Hematopoietic multipotent progenitor cell (in vitro differentiated cells): ENCODE measurements at places on chromosomes 2 and 18. TPM values are rescaled to one million over a fixed set of nuclear protein-coding genes. Genes with fewer than 3 reads are reported as not detected.

Gene EMILIN2
- 24.0 TPM for total RNA-seq

Gene FSHR
- total RNA-seq, result under 0.01 TPM

Gene HTRA2
- 108 TPM for total RNA-seq

Gene SLC5A7
- total RNA-seq, result not detected

Gene DES
- not detected for total RNA-seq

Gene HOXD1
- not detected for total RNA-seq

Gene PIK3C3
- 14.8 TPM for total RNA-seq

Gene CYP27C1
- total RNA-seq, result not detected

Gene CFAP221
- not detected for total RNA-seq

Gene NGEF
- not detected for total RNA-seq

Gene SYT4
- total RNA-seq, result under 0.01 TPM

Gene NT5DC4
- not detected for total RNA-seq

Gene ATOH8
- under 0.01 TPM for total RNA-seq

Gene POU3F3
- total RNA-seq, result not detected

DNA sequence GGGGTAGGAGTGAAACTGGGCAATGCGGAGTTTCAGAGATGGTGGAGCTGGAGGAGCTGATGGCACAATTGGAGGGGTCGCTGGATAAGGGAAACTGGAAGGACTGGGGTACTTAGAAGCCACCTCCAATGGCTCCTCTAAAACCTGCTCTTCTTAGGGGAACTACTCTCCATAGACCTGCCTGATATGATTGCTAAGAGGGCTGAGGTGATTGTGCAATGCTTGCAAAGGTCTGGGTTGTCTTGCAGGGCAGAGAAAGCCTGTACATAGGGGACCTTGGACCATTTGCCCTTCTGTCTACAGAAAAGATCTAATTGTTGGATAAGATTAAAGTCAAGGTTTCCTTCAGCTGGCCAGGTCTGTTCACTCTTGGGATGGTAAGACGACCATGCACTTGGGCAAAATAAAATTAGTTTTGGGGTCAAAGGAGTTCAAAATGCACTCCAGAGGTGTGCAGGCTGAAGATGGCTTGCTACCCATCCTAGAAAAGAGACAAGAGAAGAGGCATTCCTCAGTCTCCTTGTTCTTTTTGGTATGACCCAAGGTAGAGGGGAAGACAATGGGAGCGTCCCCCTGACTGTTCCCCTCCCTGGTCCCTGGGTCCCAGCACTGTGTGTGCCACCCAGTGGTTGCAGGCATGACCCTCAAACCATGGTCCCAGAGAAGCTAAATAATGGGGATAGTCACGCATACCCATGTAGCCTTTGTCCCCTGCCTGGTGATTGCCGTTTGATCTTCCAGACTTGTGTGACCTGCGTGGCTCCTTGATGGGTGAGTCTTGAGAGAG lies 41.1 kb downstream of the STK17B start:
- DNase-seq, result no peak

- DNase-seq, result no peak
These were observed 18.8 kb upstream of the ALPI start for GRCh38 chr2:232437195-232437571.

GRCh38 chr2:235740821-235741220 lies 247.0 kb downstream of the AGAP1 start:
- DNase-seq, result no peak

DNA sequence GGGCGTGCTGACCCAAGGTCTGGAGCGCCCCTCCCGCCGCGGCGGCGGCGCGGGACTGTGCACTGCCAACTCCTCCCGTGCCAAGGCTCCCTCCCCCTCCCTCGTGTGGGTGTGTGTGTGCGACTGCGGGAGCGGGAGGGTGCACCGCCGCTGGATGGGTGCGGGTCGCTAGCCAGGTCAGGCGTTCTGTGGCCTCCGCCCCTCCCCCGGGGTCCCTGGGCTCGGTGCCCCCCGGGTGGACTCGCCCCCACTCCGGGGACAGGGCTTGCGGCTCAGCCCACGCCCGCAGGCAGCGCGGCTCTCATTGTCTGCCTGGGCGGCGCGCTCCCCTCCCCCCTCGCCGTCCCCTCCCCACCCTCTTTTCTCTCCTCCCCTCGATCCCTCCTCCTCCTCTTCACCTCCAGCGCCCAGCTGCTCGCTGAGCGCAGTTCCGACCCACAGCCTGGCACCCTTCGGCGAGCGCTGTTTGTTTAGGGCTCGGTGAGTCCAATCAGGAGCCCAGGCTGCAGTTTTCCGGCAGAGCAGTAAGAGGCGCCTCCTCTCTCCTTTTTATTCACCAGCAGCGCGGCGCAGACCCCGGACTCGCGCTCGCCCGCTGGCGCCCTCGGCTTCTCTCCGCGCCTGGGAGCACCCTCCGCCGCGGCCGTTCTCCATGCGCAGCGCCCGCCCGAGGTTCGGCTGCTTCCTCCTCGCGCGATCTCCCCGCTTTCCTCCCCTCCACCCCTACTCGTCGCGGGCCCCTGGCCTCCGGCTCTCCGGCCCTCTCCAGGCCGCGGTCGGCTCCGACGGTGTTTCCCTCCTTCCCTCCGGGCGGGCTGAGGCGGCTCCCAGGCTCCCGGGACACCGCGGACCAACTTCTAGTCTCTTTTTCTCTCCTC lies at the start of gene GATA6:
Gene GATA6 (plus strand): TSS at position 579 of the 878 bp plus-strand sequence. CDS start 1,556 bp downstream, outside the sequence.
- peak; percentile 63 for DNase-seq

- DNase-seq, result no peak
These were observed 4.7 kb upstream of the OSBPL1A start for GRCh38 chr18:24402209-24402785.

- DNase-seq, result peak; percentile 78
These were observed 21.4 kb downstream of the KIF3C start for GRCh38 chr2:25960920-25961319.

- no peak for DNase-seq
These were observed 41.9 kb downstream of the SCN9A start for GRCh38 chr2:166333801-166334200.

DNA sequence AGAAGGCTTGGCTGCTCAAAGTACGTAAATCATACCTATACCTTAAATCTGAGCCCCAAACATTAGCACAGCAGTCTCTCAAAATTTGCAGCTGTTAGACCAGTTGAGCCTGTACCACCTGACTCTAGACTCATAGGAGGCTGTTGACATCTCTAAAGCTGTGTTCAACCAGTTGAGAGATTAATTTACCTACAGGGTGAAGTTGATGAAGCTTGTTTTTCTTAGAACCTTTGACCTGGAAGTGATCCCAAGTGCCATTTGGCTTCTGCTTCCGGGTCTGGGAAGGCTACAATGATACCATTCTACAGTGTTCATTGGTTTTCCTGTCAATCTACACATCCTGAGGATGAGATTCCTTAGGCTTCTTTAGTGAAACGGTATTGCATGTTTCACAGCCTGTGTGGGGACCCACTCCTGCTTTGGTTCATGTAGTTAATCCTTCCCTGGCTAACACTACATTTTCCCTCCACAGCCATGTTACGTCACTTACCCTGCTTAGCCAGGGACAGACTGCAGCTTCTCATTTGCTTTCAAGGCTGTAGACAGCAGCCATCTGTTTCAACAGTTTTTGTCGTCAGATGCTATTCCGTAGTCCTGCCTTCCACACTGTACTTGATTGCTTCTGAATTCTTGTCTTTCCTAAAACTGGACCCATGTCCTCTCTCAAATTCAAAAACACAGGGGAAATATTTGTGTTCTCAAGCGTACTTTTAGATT lies 4.7 kb upstream of the IL1RL2 start:
- DNase-seq, result no peak

GRCh38 chr2:69271831-69272257 lies 115.2 kb downstream of the GFPT1 start:
- no peak for DNase-seq

- no peak for DNase-seq
These were observed 70.5 kb downstream of the FMNL2 start for GRCh38 chr2:152405206-152406118.

DNA sequence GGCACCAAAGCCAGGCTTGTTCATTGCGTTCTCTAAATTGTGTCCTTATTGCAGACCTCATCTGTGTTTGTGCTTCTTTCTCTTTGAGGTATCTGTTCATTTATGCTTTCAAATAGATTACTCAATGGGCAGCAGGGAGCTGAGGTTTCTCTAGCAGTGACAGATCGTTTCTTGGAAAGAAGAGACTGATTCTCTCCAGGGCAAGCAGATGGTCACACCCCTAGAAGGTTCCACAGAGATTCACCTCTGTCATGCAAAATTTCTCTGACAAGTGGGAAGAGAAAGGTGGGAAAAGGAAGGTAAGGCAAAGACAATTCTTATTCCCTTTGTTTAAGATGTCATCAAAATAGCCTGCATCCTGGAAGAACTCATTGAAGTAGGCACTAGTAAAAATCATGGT lies 14.0 kb downstream of the DLGAP1 start:
- DNase-seq, result no peak

DNA sequence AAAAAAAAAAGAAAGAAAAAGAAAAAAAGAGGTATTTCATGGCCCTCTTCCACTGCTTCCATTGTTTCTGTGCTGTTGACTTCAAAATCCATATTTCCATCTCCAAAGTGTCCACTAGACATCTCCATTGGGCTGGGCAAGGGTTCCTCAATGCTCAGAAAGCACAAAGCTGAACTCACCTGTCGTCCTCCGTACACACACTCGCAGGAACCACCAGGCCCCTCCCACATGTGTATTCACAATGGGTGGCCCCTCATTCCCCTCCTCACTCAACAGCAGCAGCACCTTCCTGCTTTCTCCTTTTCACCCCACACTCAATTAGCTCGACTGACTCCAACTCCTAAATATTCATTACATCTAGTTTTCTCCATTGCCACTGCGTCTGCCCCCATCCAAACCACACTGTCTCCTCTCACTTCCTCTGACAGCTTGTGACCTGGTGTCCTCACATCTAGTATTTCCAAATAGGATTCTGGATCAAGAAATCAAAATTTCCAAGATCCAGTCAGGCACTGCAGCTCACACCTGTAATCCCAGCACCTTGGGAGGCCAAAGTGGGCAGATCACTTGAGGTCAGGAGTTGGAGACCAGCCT lies 25.2 kb downstream of the OSBPL1A start:
- no peak for DNase-seq

DNA sequence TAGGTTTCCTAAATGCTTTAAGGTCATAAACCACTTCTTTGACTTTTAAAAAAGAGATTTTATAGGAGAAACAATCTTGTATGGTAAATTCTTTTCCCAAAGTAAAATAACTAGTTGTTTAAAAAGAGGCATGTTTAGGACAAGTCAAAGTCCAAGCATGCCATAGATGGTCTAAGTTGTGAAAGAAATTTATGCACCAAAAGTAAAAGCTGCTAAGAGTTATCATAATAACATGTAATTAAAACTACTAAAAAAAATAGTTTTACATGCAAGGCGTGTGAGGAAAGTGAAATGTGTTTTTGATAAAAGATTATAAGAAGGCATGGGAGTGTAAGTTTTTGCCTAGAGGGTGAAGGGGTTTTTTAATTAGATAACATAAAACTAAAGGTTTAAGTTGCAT lies 22.5 kb downstream of the FAM210A start:
- no peak for DNase-seq

GRCh38 chr2:42163444-42164045 lies 5.6 kb upstream of the EML4 start:
- no peak for DNase-seq

DNA sequence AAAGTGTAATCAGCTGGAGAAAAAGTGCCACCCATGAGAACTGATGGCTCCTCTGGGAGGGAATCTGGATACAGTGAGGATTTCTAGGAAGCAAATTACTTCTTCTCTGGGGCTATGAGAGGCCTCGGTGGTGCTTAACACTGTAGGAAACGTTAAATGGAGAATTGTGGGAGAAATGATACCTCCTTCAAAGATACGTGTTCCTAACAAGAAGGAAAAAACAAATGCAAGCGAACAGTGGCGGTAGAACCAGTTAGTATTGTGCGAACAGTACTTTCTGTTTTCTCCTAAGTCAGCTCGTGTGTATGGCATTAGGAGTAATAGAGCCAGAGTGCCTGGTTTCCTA lies 587 bp upstream of the MTIF2 start:
- DNase-seq, result peak; percentile 32

- no peak for DNase-seq
These were observed 55.7 kb upstream of the LYPD1 start for GRCh38 chr2:132725748-132726147.

DNA sequence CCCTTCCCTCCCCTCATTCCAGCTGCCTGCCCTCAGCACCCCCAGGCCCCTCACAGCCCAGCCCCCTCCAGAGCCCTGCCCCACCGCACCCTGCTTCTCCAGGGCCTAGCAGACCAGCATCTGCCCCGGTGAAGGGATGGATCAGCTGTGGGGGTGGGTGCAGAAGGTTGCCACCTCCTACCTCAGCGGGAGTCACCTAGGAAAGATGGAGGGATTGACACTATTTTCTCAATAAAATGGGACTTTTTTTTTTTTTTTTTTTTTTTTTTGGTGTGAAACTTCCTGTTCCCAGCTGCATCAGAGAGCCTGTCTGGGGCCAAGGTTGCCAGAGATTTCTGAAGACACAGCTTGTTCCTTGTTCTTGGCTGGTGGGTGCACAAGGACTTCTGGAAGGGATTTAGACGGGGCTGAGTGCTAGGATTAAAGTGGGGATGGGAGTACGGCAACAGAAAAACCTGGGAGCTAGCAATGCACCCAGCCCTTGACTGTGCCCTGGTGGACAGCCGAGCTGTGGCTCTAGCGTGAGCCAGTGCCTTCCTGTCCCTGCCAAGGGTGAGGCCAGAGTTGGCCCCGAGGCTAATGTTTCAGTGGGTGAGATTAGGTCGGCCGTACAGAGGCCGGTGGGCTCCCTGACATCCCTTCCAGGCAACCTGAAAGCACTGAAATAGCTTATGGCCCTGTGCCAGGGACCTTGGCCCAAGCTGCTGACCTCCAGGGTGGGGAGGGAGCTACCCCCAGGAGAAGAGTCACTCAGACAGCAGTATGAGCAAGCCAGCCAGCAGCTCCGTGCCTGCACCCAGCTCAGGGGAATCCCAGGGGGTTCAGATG lies 4.6 kb downstream of the B3GNT7 start:
- no peak for DNase-seq

DNA sequence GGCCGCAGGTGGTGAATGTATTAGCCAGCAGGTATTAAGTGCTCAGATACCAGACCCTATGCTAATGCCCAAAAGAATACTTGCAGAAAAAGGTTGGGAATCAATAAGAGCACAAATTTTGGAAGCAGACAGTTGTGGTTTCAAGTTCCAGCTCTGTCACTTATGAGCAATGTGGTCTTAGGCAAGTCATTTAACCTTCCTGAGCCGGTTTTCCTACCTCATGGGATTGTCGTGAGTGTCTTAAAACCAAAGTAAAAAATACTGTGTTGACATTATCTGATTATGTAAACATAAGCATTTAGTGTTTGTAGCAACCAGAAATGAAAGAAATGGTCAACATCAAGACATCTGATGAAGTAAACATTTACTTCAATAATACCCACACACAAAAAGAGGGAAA lies 93.0 kb upstream of the CHST9 start:
- no peak for DNase-seq

- no peak for DNase-seq
These were observed 282.9 kb upstream of the TNP1 start for GRCh38 chr2:217142649-217143266.

DNA sequence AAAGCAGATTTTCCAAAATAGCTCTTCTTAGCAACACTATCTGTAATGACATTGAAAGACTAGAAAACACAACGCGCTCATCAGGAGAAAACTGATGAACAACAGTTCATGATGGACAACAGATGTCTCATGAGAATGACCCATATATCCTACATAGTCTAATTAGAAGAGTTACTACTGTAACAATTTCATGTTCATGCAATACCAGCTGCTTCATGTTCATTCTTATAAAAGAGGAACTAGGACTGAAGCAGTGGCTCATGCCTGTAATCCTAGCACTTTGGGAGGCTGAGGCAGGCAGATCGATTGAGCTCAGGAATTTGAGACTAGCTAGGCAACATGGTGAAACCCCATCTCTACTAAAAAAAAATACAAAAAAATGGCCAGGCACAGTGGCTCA lies 22.7 kb downstream of the TRAPPC8 start:
- DNase-seq, result no peak

GRCh38 chr2:37230581-37230980 lies 815 bp downstream of the CEBPZ start:
- no peak for DNase-seq
